Cerebellar nuclear complex (tissue), 1 donor: ENCODE measurements at places on chromosomes 7 and 10.

- no peak for DNase-seq
Observed at GRCh38 chr10:13535346-13535745, 6.5 kb upstream of the BEND7 start.

GRCh38 chr10:74289188-74289587, 138.2 kb downstream of the ADK start:
- no peak for DNase-seq

DNA sequence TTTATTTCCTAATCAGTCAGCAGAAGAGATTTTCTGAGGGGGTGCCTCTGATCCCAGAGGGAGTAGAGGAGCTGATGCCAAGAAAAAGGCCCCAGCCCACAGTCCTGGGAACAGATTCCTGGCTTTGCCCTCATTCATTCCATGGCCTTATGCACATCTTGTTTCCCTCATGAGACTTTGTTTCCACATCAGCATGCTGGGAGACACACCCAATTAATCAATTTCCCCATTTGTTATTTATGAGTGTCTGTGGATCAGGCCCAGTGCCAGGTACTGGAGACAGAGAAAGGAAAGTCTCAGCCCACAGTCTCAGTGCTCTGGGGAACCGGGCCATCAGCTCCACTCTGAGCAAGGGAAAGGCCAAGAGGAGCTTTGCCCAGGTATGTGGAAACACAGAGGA, 496.2 kb upstream of the ZMIZ1 start:
- no peak for DNase-seq

GRCh38 chr10:5896208-5897052, 6.4 kb downstream of the FBH1 start:
- no peak for DNase-seq

DNA sequence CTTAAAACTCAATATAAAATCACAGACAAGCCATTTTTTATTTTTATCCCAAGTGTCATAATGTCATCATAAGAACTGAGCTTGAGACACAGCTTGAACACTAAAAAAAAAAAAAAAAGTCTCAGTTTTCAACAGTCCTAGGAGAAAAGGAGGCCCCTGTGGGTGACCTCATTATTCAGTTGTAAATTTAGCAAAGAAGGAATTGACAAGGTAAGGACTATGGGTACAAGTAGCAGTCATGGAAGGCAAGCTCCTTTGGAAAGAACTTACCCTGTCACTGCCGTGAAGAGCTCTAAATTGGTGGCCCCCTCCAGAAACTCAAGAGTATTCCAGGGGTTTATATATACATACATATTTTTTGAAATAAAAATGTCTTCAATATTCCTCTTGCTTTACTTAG, 864.4 kb upstream of the KCND2 start:
- DNase-seq = no peak

- no peak for DNase-seq
Observed at GRCh38 chr7:12725575-12726316, 38.3 kb downstream of the ARL4A start.

DNA sequence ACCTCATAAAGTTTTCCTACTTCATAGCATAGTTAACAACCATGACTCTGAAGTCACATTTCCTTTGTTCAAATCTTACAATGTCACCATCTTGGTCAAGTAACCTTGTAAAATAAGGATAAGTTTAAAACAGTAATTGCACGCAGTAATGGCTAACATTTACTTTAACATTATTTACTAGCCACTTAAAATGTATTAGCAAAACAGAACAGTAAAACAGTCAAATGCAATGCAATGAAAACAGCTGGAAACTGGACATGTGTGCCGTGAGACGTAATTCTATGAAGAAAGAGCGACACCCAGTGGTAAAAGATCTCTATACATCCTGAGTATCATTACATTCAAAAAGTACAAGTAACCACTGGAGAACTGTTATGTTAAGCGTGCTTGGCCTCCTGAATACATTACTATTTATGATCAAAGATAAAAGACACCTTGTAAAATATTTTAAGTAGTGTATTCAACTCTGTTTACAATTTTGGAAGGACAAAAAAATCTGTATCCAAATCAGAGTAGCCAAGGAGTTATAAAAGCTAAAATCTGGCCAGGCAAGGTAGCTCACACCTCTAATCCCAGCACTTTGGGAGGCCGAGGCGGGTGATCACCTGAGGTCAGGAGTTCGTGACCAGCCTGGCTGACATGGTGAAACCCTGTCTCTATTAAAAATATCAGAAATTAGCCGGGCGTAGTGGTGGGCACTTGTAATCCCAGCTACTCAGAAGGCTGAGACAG, 27.2 kb downstream of the ATE1 start:
- DNase-seq = no peak
